ENCODE measurements at places on chromosomes 7 and 10.

DNA sequence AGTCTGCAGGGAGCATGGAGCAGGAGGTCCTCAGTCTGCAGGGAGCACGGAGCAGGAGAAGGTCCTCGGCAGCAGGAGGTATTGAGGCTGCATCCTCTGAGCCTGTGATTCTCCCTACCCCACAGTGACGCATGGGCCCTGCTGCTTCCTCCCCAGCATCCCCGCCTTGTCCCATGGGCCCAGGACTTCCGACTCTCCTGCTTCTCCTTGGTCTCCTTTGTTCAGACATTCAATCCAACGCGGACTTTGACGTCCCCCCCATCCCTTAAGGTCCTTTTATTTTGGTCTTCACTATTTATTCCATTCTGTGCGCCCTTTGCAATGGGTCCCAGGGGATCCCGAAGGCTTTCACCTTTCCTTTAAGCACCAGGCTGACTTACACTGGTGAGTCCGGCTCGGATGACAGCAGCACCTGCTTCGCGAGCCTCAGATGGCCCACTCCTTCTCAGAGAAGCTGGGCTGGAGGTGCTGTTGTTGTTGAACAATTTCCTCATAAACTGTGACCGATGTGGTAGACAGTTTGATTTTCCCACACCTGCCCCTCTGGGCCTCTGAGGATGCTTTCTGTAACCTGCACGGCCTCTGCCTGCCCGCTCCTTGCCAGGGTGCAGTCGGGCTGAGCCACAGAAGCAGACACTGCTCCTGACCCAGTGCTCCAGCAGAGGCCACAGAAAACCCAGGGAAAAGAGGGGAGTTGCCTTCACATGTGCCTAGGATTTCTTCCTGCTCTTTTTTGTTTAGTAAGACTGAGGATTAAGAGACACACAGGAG lies 407.2 kb upstream of the SHH start:
- no peak for DNase-seq

DNA sequence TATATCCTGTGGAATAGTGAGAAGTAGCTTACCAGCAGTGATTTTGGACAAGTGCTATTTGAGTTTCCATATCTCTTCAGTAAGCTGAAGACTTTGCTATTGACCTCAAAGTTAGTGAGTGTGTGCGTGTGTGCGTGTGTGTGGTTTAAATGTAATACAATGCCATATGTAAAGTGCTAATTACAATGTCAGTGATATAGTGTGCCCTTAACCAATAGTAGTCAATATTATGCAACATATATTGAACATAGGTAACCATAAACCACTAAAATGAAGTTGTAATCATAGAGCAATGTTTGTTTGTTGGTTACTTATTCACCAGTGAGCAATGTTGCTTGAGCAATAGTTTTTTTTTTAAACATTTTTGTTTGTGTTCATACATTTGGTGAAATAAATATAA lies 309.4 kb downstream of the NXPH1 start:
- DNase-seq: no peak

DNA sequence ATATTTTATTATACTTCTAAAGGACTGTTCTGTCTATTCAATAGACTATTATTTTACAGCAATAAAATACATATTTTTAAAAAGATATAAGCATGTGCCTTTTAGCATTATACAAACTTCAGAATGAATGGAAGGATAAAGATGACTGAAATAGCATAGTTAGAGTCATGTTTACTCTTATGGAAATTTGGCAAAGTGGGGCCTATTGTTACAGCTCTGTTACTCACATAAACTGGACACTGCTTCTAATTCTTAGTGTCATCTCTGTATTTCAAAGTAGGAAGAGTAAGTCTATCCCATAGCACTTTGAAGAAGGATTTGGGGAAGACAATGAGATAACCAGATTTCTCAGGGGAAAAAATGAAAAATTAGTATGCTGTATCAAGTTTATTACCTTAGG lies 168.2 kb downstream of the SKAP2 start:
- no peak for DNase-seq

- peak; percentile 43 for DNase-seq
These were observed at the start of gene VSIR for GRCh38 chr10:71773221-71773971. VSIR (minus strand) TSS chr10:71773520; CDS start chr10:71773439, 81 bp downstream.

GRCh38 chr7:66933469-66933868 lies 12.4 kb downstream of the TMEM248 start:
- no peak for DNase-seq

GRCh38 chr7:69349291-69349690 lies 249.0 kb upstream of the AUTS2 start:
- no peak for DNase-seq

DNA sequence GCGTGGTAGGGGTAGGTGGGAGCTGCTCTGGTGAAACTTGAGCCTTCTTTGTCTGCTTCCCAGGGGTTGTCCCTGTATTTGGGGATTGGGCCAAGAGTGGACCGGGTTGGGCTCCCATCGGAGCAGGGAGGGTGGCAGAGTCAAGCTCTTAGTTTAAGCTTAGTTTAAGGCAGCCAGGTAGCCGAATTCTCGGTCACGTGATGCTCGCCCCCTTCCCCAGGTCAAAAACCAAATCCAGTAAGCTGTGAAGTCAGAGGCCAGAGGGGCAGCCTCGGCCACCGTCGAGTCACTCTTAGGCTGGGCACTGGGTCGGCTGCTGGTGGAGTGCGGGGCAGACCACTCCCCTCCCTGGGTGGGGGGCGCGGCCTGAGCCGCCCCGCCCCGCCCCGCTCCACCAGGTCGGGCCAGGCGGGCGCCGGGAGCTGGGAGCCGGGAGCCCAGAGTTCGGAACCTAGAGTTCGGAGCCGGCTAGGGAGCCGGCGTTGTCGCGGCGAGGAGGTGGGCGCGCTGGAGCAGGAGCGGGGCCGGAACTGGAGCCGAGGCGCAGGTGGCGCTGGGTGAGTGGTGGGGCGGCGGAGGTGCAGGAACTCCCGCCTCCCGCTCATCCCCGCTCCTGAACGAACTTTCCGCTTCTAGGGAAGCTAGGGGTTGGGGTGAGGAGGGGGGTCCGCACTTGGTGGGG lies 2.8 kb upstream of the LZTS2 start:
- DNase-seq: no peak

DNA sequence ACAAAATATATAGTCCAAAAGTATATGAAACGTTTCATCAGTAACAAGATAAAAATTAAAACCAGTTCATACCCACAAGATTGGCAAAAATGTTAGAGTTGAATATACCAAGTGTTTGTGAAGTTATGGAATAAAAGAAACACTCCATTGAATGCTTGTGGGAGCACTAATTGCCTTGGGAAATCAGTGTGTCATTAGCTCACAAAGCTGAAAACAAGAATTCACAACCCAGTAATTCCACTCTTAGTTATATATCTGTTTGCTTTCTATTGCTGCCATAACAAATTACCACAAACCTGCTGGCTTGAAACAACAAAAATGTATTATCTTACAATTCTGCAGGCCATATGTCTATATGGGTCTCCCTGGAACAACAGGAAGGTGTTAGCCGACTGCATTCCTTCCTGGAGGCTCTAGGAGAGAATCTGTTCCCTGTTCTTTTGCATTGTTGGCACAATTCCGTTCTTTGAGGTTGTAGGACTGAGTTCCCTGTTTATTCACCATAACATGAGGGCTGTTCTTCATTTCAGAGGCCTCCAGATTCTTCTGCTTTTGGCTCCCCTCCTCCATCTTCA lies 45.7 kb downstream of the SEM1 start:
- DNase-seq: no peak

DNA sequence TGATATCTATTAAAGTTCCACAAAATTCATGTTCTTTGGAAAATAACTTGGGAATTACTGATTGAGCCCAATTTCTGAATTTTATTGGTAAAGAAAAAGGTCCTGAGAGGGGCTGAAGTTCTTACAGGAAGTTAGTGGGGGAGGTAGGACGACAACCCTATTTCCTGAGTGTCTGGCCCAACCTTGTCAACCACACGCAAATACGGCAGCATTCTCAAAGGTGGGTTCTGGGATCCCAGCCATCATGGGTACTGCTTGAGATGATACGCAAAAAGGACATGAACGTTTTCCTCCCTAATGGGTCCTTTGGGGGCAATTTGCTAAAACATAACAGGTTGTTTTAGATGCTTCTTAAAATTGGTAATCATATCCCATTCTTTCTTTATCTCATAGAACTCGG lies 2.7 kb upstream of the PDCD4 start:
- no peak for DNase-seq

- DNase-seq: no peak
These were observed 4.7 kb downstream of the CLCN1 start for GRCh38 chr7:143320620-143321019.

- DNase-seq: no peak
These were observed 56.3 kb downstream of the RASGEF1A start for GRCh38 chr10:43210556-43210955.

DNA sequence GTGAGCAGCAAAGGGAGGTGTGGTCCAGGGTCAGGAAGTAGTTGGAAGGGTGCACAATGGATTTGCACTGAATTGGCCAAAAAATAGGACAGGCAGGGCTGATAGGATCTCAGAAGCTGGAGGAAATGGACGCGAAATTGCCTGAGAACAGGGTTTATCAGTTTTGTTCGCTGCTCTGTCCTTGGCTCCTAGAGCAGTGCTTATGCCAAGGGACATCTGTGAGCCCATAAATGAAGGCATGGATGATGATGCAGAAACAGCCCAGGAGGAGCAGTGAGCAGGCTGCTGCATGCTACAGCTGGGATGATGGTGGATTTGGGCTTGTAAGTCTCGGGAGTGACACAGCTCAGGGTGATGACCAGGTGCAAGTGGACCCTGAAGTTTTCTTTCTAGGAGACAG lies 204.7 kb downstream of the PRPF18 start:
- no peak for DNase-seq

DNA sequence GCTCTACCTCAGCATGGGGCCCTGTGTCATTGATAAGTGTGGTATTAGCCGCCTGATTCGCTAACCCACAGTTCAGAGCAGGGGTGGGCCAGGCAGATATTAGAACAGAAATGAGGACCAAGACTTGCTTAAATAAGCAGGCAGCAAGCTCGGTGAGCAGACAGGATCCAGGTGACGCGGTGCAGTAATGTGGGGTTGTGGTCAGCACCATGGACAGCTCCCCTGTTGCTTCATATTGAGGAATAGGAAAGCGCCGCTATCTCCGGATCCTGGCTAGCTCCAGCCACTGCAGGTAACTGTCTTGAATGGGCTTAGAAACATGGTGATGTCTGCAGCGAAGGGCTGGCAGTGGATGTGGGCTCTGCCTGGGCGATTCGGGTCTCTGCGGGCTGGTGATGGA lies 51.3 kb upstream of the GPR26 start:
- no peak for DNase-seq

DNA sequence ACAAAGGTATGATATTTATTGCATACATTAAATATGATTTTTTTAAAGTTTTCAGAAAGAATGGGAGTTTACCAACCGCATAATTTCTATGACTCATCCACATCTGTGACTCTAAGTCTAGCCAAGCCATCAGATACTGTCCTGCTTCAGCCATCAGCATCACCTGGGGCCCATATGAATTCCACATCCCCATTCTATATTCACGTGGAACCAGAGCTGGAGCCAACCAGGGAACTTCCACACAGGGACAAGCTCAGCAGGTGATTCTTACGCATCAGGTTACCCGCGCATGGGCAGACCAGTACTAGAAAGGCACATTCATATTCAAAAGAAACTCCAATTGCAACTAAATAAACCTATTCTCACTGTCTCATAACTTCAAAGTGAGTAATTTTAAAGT lies 817.7 kb upstream of the IGFBP3 start:
- DNase-seq: no peak

GRCh38 chr7:139854124-139854511 lies 25.1 kb downstream of the TBXAS1 start:
- no peak for DNase-seq

DNA sequence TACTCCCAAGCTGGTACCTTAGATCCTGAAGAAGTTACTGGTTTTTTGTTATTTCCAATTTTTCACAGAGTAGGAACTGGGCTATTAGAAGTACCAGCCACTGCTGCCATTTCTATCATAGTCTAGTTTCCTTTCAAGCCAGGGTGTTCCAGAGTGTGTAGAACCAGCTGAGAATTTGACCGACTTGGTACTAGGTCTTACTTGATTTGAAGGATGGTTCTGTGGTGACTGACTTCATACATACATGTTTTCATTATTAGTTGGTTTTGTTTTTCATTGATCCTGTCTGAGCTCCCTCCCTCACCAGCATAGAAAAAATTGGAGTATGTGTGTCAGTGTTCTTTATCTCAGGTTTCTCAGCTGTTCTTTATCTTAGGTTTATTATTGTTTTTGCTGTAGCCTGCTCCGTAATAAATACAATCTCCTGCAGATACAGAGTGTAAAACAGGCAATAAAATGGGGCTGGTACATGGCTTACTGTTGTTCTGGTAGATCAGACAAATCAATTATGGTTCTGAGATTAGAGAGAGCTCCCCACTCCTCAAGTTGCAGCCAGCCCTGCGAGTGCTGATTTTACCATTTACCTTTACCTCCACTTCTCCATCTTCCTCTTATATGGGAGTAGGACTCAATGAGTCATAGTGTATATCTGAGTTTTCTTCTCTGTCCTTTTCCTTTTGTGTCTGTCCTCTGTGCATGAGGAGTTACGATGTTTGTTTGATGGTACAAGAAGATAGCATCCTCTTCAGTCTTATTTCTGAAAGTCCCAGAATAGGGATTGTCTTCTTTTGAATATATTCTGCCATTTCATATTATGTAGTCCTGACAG lies 122.6 kb downstream of the LRRC4 start:
- no peak for DNase-seq

DNA sequence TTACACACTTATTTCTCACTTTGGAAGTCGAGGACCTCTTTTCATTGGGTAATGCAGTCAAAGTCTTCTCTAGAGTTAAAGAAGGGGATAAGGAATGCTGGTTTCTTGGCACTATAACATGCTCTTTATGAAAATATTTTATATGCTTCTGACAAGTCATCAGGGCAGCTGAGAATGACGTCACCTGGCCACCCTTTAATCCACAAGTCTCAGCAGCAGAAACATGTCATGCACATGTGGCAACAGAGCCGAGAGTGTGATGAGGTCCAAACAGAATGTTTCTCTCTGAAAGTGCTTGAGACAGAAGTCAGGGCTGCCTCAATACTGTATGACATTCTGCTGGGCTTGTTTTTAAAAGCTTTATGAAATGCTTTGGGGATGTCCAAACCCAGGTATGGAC lies 63.5 kb upstream of the C10orf90 start:
- no peak for DNase-seq

- no peak for DNase-seq
These were observed 664.3 kb upstream of the CELF2 start for GRCh38 chr10:10353326-10353868.

GRCh38 chr7:18890885-18891621 lies 226.4 kb downstream of the TWIST1 start:
- DNase-seq: no peak

DNA sequence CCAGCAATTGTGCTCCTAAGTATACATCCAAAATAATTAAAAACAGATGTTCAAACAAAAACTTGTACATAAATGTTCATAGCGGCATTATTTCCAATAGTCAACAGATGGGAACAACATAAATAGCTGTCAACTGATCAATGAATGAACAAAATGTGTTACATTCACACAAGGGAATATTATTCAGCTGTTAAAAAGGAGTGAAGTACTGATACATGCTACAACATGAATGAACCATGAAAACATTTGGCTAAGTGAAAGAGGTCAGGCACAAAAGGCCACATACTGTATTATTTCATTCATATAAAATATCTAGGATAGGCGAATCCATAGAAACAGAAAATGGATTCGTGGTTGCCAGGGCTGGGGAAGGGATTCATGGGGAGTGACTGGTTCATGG lies 109.1 kb downstream of the CDH23 start:
- DNase-seq: no peak

- no peak for DNase-seq
These were observed 39.2 kb upstream of the CARD11 start for GRCh38 chr7:3082831-3083230.

Measured in esophagus squamous epithelium (tissue), 5 donors.